ENCODE measurements at places on chromosomes 2 and 18.

DNA sequence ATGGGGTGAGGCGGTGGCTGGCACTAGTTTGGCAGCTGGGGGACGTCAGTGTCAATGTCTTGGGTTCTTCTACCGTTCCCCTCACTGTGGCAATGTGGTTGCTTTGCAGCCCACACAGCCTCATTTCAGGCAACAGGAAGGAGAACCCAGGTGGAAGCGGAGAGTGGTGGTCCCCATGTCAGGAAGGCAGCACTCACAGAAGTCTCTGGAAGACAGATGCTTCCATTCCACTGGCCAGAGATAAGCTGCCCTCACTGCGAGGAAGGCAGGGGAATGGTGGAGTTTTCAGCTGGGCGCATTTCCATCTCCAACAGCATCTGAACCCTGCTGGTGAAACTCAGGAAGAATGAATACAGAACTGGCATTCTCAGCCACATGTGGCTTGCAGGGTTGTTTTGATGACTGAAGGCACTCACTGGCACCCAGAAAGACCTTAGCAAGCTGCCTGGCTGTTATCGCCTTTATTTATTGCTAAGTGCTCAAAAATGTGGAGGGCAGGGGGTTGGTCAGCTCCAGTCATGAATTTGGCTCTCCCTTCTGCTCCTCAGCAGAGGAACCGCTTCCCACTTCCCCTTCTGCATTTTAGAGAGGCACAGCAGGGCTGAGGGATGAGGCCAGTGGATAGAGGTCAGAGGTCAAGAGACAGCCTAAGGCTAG is 19.4 kb downstream of the KCNIP3 start:
- no peak for DNase-seq

- no peak for DNase-seq
Observed at GRCh38 chr2:213147538-213147937, 3.9 kb downstream of the IKZF2 start.

DNA sequence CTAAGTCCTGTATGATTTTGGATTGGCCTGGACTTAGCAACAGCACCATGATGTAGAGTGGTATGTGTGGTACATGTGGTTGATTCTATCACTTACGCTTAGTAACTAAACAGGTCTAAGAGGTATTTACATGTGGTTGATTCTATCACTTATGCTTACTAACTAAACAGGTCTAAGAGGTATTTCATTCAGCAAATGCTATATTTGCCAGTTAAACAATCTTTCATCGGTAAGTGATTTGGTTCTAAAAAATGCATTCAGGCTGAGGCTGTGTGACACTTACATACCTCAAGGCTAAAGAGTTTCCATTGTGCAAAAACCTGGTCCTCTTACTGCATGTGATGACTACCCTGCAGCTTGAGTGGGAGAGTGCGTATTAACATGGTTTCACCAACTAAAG is 13.1 kb downstream of the EIF4E2 start:
- DNase-seq, result no peak

GRCh38 chr18:67854340-67854739 is 337.8 kb upstream of the DSEL start:
- DNase-seq, result no peak

DNA sequence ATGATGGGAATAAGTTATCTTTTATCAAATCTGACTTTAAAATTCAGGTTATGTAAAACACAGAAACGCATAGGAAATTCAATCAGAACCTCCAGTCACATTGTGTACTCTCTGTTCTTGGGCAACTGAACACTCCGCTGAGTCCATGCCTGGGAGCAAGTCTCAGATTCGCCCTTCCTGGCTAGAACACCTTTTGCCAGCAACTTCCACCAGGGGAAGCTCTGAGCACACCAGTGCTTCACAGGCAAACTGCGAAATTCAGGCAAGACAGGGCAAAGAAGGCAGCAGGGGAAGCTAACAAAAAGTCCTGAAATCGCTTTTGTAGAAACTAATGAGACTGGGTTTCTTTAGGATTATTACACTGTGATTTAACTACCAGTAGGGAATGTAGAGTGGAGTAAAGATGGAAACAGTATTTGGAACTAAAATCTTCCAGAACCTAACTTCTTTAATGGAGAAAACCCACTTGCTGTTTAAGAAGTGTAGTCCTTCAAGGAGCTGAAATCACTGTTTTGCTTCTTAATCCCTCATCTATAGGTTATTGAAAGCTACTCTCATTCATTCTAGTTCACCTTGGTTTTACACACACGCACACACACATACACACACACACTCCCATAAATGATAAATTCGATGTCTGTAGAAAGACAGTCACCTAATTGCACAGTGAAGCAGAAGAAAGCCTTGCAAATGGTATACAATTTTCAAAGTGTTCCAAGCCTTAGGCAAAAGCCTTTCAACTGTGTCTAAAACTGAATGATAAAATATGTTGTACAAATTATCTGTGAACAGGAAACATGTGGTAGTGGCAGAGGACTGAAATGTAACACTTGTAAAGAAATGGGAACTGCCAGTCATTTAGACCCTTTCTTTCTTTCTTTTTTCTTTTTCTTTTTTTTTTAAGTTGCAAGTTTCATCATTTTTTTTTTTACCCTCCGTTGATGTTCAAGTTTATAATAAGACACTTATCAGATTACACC is 214.5 kb downstream of the TMEM182 start:
- peak; percentile 76 for DNase-seq

DNA sequence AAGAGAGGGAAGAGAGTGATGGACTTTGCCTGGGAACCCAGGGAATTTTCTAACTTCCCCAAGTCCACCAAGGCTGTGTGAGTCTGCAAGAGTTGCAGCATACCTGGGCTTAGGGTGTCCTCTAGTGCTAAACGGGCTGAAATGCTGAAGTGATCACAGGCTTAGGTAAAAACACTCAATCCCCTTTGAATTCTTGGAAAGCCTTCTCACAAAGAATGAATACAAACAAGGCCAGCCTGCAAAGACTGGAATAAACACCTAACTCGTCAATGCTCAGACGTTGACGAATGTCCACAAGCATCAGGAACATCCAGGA is 30.0 kb upstream of the BMP10 start:
- no peak for DNase-seq

DNA sequence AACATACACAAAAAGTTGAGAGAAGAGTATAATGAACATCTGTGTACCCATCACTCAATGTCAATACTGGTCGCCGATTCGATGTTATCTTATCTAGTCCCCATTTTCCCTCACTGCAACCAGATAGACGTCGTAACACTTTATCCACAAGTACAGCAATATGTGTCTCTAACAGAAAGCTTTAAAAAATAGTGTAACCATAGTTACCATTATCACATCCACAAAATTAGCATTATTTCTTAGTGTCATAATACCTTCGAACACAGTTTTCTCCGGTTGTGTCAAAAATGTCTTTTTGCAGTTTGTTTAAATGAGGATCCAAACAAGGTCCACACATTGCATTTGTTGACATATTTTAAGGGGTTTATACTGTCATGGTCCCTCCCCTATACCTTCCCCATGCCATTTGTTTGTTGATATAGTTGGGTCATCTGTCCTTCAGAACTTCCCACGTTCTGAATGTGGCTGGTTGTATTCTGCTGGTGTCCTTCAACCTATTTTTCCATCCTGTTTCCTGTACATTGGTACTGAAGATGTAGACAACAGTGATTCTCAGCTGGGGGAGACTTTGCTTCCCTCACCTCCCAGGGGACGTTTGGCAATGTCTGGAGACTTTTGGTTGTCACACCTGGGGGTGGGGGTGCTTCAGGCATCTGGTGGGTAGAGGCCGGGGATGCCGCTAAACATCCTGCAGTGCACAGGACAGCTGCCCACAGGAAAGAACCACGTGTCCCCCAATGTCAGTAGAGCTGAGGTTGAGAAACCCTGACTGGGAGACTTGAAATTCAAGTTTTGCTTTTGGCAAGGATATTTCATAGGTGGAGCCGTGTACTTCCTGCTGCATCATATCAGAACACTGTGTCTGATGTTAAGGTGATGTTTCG is 72.7 kb upstream of the SPRED2 start:
- DNase-seq, result no peak

- DNase-seq, result no peak
Observed at GRCh38 chr18:77524909-77525308, 275.3 kb downstream of the GALR1 start.

DNA sequence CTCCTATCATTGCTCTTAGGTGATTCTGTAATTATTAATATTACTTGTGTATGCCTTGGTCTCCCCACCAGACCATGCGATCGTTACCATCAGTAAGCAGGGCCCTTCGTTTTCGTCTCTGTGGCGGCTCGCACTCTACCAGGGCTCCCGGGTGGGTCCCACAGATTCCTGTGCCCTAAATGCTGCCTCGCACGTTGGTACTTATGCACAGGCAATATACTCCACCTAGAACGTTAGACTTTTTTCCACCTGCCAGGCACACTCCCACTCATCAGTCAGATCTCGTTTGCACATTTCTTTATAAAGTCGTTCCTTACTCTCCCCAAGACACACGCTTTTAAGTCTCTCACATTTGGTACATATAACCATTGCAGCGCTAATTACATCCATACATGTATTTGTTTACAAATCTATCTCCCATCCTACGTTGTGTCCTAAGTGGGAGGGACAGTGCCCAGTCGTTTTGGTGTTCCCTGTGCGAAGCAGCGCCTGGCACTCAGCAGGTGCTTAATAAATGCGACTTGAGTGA is 901 bp downstream of the FEZ2 start:
- DNase-seq, result no peak

GRCh38 chr2:211946960-211947359 is 591.6 kb downstream of the ERBB4 start:
- no peak for DNase-seq

GRCh38 chr2:127108090-127108523 is 1.2 kb upstream of the BIN1 start:
- DNase-seq, result no peak

DNA sequence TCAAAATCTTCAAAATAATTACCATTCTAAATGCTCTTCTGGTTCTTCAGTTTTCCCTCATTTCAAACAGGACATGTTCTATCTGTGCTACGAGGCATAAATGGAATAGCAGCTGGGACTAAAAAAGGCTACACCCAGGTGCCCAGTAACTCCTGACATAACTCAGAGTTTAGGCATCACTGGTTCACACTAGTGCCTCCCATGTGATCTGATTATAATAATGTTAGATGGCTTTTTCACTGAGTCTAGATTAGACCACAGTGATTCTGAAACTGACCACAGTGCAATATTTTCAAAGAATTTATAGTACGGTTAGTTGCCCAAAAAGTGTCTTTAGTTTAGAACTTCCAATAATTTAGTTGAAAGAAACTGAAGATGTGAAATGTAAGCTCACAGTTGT is 123.3 kb downstream of the CCBE1 start:
- no peak for DNase-seq
